ENCODE measurements at places on chromosomes 11 and 22.

- no peak for DNase-seq
These were observed 3.7 kb downstream of the MPZL2 start for GRCh38 chr11:118260353-118260752.

GRCh38 chr22:26236991-26237390 lies 67.7 kb downstream of the SEZ6L start:
- no peak for DNase-seq

- DNase-seq = no peak
These were observed 34.7 kb downstream of the ALG9 start for GRCh38 chr11:111836721-111837120.

DNA sequence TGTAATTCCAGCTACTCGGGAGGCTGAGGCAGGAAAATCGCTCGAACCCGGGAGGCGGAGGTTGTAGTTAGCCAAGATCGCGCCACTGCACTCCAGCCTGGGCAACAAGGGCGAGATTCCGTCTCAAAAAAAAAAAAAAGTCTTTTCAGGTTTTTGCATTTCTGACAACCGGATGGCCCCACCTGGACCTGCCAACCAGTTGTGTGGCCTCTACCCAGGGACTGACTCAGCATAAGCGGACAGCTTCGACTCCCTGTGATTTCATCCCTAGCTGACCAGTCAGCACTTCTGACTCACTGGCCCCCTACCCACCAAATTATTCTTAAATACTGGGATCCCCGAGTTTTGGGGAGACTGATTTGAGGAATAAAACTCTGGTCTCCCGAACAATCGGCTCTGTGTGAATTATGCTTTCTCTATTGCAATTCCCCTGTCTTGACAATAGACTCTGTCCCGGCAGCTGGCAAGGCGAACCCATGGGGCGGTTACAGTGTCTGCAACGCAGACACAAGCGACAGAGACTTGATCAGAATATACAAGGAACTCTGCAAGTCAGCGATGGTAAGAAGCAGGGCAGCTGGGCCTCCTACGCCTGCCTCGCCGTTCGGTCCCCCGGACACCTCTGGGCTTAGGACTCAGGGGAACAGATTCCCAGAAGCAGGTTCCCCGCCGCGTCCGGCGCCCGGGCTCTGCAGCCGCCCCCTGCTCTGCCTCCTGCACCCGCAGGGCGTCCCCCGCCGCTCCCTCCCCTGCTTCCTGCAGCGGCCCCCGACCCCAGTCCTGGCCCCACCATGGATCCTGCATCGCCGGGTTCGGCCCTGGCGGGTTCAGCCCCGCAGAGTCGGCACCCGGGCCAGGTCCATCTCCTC lies 741 bp upstream of the TALDO1 start:
- DNase-seq = no peak

DNA sequence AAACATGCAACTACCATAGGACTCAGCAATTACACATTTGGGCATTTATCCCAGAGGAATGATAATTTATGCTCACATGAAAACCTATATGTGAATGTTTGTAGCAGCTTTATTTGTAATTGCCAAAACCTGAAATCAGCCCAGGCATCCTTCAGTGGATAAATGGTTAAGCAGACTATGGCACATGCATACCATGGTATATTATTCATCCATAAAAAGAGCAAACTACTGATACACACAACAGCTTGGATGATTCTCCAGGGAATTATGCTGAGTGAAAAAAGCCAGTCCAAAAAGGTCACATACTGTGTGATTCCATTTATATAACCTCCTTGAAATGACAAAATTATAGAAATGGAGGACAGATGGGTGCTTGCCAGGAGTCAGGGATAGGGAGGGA lies 86.7 kb downstream of the ALX4 start:
- no peak for DNase-seq

- DNase-seq = no peak
These were observed 14.4 kb downstream of the GRAP2 start for GRCh38 chr22:39915295-39915726.

DNA sequence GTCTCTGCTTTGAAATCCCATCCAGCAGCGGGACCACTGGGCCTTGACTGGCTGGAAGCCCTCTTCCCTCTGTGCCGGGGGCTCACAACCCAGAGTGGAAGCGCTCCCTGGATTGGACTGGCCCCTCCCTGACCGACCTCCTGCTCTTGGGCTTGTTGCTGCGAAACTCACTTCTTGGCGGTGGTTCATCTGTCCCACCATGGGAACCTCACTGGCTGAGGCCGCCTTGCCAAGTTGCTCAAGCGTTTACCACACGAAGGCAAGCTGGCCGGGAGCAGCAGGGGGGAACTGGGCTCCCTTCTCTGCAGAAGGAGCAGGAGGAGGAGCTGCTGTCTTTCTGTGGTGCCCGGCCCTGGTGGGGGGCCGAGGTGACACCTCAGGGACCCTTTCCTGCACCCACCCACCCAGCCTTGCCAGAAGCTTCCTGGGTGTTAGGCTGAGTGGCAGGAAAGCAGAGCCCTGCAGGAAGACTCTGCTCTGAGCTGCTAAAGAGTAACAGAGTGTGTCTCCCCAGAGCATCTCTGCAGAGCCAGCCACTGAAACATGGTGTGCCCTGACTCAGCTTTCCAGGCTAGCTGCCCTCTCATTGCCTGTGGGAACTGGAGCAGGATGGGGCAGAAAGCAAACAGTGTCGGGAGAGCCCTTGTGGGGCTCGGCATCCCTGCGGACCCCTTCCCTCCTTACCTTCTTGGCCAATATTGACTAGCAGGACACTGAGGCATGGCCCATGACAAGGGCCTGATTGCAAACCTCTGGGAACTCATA lies 88.5 kb upstream of the ALX4 start:
- no peak for DNase-seq

- no peak for DNase-seq
These were observed 26.5 kb upstream of the NECTIN1 start for GRCh38 chr11:119755356-119756071.

GRCh38 chr11:119644502-119644901 lies 84.5 kb downstream of the NECTIN1 start:
- no peak for DNase-seq

DNA sequence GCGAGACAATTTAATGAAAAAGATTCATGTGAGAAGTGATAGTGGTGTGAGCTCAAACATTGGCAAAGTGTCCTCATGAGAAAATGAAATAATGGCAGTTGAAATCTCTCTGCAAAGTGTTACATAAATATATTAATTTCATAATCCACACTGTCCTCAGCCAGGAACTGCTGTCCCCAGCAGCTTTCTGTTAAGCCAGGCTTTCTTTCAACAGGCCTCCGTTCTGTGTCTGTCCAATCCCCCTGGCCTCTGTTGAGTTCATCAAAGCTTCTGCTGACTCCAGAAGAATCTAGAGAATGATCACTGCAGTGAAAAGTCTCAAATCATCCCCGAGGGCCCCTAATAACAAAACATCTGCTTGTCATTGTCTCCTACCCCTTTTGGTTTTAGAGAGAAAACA lies 10.0 kb upstream of the ASCC2 start:
- no peak for DNase-seq

- no peak for DNase-seq
These were observed 1.8 kb upstream of the CD82 start for GRCh38 chr11:44563711-44564110.

DNA sequence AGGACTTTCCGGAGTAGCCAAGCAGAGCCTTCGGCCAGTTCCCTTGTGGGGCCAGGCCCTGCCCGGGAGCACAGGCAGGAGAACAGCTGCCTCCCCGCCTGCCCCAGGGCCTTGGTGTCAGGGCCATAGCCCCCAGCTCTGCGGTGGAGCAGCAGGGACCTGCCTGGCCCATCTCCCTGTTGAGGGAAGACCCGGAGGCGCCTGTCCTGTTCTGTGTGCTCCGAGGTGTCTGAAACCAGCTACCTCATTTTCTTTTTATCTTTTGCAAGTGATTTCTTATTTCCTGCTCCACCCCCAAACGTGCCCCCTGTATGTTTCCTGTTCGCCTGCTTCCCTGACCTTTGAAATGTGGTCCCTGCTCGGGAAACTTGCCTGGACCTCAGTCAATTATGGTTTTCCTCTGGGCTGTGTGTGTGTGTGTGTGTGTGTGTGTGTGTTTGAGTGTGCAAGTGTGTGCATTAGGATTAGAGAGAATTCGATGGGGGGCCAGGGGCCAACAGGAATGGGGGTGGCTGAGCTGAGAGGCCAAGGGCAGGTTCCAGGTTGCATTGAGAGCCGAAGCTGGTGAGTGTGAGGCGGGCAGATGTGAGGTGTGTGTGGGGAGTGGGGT lies 19.1 kb downstream of the LRP5 start:
- no peak for DNase-seq

DNA sequence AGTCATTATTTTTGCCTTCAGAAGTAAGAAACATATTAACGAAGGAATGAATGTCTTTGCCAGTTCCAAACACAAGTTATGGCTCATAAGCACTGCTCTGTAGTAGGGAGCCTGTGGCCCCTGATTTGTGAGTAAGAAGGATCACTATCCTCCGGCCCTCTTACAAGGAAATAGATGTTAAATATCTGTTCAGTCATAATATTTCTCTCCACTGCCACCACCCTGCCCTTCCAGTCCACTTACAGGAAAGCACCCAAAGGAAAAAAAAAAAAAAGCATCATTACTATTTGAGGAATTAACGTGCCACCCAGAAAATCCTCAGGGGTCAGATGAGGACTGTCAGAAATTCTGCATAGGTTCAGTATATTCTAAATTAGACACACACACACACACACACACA lies 123.4 kb downstream of the ETS1 start:
- no peak for DNase-seq

DNA sequence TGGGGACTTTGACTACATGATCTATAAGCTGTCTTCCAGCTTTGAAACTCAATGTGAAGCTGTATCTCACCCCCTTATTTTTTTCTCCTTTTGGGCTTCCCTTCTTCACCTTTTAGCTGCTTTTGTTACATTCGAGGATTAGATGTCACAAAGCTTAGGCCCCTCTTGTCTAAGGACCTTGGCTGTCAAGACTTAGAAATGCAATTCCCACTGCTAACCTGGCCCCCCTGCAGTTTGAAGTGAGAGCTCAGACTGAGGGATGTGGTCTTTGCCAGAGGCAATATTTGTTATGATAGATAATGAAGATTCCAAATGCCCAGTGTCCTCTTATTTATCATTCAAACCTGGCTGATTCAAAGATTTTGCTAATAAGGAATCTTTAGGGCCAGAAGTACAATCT lies 128.3 kb downstream of the ARL14EP start:
- DNase-seq = no peak

GRCh38 chr11:35163209-35163608 lies 24.2 kb downstream of the CD44 start:
- DNase-seq = no peak

DNA sequence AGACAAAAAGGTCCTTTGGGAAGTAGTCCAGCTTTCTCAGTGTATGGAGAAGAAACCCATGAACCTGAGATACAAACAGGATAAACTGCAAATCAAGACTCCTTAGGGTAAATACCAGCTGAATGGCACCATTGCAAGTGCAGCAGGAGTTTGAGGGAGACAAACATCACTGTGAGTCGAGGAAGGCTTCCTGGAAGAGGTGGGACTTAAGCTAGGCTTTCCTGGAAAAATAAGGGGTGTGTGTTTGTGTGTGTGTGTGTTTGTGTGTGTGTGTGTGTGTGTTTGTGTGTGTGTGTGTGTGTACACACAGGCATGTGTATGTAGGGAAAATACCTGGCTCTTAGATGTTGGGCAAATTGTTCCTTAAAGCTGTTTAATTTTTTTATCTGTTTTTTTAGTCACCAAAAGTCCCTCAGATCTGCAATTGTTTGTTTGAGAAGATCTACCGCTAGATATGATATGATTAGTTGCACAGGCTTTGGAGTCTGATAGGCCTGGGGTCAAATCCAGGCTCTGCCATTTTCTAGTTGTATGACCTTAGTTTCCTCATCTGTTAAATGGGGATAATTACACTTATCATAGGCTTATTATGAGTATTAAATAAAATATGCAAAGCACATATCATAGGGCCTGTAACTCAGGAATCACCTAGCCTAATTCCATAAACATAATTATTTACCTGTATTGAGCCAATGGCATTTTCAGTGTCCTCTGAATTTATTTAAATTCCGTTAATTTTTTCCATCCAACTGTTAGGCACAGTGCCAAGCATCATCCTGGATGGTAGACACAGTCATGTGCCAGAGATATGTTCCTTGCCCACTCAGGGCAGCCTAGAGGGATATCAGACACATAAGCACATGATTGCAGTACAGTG lies 85.6 kb upstream of the EED start:
- DNase-seq = no peak

DNA sequence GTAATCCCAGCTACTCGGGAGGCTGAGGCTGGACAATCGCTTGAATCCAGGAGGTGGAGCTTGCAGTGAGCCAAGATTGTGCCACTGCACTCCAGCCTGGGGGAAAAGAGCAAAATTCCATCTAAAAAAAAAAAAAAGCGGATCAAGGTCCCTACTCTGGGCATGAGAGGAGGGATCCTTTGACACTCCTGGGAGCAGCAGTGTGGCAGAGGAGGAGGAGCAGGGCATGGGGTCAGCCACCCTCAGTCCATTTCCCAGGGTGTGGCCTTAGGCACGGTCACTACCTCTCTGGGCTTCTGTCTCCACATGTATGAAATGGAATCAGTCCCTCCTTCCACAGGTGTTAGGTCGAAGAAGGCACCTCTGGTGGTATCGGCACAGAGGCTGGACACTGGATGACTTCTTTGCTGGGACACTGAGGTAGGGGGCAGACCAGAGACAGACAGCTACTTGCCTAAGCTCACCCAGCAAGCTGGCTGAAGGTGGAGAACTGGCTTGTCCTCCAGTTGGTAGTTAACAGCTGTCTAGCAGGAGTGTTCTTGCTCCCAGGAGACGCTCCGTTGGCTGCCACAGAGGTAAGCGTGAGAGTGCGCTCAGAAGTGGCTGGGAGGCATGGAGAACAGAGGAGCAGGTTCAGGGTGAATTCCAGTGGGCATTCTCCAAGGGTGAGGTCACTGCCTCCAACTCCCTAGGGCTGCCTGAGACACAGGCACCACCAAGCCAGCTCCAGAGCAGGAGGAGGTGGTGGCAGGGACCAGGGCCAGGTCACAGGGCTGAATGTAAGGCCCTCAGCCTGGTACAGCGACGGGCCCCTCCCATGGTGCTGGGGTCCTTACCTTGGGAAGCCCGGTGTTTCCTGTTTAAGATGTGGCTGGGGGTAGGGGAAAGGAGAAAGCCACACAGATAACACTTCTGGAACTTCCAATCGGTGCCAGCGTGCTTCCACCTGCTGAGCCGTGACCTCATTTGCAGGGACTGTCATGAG lies 19.5 kb downstream of the TXN2 start:
- DNase-seq = peak; percentile 39

DNA sequence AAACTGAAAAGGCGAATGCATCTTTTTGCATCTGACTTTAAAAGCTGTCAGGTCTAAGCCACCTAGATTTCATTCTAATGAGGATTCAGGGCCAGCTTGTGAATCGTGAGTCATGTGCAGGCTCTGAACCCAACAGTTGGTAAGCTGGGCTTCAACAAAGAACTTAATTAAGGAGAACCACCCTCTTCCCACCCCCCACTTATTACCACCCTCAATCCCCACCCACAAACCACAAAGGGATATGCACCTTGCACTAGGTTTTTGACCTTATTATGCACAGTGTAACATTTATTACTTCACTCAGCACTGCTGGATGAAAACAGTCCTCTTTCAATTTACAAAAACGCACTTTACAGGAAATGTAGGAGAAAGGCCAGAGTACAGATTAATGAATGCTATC lies 94.1 kb upstream of the LIN7C start:
- DNase-seq = no peak

Data from epithelial cell of prostate (primary cell).